ENCODE measurements at places on chromosomes 1 and 21.
A peak's percentile ranks its signal among the peaks of the same experiment; 100 is the strongest.

GRCh38 chr21:40021558-40022351 is 154.5 kb downstream of the PCP4 start:
- no peak for DNase-seq

GRCh38 chr1:46532498-46533178 is 18.8 kb downstream of the KNCN start:
- peak; percentile 51 for DNase-seq

DNA sequence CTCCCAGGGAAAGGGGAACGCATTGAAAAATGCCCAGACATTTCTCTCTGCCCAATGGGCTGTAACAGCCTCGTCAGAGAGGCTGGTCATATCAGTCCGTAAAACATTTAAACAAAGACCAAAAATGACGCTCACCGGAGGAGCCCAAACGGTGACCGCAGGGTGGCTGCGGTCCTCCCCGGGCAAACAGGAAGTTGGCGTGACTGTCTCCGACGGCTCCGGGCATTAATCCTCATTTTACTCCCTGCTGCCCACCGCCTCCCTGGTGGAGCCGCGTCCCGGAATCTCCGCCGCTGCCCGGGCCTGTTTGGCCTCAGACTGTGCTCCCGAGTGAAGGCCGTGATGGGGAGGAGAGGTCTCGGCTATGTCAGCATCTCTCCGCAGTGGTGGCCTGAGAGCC is 9.9 kb downstream of the PRDM16 start:
- no peak for DNase-seq

GRCh38 chr1:158087320-158087927 is 93.3 kb upstream of the CD1D start:
- DNase-seq, result peak; percentile 69

DNA sequence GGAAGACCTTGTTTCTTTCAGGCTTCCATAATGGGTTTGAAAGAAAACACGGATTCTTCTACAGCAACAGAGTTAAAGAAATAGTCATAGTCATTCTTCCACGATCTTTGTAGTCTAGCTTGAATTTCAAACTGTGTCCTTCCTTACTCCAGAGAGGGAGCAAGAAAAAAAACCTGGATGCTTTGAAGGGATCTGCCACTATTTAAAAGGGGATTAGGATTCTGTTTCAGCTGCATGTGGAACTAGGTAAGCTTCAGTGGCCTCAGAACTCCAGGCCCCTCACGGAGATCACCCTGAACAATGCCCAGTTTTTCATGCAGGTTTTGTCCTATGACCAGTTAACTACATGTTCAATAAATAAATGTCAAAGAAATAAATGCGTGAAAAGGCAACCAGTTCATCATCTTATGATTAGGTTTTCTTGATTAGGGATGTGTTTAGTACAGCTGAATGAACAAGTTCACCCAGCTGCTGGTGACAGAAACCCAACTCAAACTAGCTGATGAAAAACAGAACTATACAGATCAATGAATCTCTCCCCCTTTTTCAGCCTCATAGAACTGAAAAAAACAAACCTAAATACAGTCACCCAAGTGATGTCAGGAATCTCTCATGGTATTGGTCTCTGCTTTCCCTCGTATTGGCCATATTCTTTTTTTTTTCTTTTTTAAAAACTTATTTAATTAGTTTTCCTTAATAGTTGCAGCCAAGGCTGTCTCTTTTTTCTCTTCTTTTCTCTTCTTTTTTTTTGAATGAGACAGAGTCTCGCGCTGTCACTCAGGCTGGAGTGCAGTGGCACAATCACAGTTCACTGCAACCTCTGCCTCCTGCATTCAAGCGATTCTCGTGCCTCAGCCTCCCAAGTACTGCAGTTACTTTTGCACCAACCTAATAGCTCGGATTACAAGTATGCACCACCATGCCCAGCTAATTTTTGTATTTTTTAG is 14.6 kb upstream of the MPZL1 start:
- DNase-seq, result peak; percentile 61

DNA sequence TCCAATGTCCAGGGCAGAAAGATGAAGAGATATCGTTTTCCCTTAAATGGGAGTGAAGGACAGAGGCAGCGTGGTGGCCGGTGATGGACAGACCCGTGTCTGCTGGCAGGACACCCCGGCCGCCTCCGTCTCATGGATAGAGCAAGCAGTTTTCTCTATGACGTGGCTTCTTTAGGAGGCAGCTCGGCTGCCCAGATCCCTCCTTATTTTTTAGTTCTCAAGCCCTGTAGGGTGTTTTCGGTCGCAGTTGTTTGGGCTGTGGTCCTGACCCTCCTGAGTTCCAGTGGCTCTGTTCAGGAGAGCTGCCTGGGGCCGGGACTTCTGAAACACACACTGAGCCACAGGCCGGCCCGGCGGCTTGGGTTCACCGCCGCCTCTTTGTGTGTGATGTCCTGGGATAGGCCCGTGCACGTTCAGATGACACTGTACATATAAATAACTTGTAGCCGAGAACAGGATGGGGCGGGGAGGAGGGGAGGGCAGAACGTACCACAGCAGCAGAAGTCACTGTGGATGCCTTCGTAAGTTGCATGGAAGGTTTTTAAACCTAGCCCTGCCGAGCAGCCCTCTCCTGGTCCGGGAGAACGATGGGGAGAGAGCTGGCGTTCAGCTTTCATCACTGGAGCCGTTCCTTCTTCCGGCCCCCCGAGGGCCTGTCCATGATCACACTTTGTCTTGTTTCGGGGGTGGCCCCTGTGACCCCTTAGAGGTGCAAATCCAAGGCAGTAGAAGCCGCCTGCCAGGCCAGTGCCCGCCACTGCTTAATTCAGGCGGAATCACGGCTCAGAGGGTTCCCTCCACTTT is 65.2 kb downstream of the SIK1 start:
- peak; percentile 95 for DNase-seq

DNA sequence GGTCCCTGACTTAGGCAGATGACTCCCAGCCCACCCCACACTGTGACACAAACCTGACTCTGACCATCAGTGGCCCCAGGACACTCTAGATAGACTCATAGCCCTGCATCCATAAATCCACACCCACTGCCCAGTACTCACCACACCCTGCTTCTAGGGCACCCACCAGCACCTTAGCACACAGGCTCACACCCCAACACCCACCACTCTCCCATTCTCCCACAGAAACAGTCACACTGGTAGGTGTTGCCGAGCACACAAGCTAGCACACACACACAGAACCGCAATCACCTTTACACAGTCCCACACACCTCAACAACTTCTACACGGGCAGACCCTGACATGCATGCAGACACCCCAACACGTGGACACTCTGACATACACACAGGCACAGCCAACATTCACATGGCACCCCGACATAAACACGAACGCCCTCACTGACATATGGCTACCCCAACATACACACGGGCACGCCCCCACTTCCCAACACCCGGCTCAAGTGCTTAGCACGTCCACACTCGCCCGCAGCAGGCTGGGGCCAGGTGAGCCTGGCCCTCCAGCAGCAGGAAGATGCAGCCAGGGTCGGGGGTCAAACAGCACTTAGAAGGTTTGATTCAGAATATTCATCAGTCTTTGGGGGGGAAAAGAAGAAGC is 105.5 kb upstream of the TARDBP start:
- DNase-seq, result no peak

DNA sequence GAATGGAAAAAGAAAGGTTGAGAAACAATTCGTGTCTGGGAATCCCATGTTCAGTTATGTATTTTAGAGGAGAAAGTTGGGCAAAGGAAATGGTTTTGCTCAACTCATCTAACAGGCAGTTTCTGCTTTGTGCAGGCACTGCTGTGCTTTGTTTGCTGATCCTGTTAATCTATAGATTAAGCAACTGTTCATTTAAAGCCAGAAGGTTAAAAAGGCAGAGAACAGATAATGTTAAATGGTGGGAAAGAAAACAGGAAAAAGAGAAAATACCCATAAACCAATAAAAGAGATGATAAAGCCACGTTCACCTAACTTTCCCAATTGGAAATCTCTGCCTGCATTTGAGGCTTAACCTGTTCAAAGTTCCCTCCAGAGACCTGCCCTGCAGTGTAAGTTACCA is 70.0 kb downstream of the APP start:
- DNase-seq, result no peak

DNA sequence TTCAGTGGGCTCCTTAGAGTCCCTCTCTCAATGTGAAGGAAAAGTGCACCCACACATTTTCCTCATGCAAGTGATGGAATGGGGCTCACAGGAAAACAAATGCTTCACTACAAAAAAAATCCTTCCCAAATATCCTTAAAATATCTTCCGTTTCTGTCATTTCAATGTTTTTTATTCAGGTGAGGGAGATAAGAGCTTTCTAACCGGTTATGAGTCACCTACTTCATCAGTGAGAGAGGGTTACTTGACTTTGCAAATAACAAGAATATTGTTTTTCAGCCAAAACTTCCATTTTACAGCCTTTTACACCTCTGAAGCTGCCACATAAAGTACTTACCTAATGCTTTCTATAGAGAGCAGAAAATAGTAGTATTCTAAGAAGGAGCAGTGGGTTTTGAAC is 98.3 kb upstream of the CD55 start:
- no peak for DNase-seq

- no peak for DNase-seq
These were observed 133.2 kb downstream of the KCNJ6 start for GRCh38 chr21:37783016-37783415.

DNA sequence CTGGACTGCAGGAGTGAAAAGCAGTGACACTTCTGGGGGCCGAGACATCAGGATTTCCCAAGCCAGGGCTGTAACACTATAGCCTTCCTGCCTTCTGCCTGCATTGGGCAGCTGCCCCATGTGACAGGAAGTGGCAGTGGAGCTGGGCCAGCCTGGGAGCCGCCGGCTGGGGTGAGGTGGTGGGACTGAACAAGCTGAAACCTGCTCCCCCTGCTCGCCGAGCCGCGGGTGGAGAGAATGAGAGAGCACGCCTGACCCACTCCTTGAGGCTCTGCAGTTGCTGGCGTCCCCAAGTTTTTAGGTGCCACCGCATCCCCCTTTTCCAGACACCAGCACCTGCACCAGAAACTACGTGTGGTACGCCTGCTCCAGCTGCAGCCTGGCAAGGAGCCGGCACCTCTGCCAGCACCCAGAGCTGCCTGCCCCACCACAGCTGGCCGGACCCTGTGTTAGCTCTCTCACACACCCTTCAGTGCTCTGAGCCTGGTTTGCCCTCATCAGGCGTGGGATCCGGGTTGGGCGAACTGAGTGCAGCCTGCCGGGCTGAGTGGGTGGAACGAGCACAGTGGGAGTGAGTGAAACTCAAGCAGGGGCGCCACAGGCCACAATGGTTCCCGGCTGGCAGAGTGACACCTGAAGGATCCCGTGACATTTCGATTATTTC is 119.4 kb downstream of the AKT3 start:
- DNase-seq, result no peak

GRCh38 chr1:27633298-27633610 is 1.7 kb downstream of the FGR start:
- no peak for DNase-seq

- no peak for DNase-seq
These were observed 28.0 kb downstream of the RASAL2 start for GRCh38 chr1:178121883-178122282.

GRCh38 chr1:35691080-35691479 is 27.6 kb downstream of the C1orf216 start:
- no peak for DNase-seq

DNA sequence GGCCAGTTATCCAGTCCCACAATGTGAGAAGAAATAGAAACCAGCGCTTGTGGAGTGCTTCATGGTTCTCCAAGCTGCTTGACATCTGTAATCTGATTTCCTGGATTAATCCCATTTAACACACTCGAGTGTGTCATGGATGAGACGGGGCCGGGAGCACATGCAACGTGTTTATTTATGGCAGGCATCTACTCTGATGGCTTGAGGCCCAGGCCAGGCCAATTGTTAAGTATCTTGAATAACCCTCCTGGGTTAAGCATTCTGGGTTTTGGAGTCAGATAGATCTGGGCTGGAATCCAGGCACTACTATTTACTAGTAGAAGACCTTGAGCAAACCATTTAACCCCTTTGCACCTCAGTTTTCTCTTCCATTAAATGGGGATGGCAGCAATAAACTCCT is 37.5 kb upstream of the LAPTM5 start:
- no peak for DNase-seq

DNA sequence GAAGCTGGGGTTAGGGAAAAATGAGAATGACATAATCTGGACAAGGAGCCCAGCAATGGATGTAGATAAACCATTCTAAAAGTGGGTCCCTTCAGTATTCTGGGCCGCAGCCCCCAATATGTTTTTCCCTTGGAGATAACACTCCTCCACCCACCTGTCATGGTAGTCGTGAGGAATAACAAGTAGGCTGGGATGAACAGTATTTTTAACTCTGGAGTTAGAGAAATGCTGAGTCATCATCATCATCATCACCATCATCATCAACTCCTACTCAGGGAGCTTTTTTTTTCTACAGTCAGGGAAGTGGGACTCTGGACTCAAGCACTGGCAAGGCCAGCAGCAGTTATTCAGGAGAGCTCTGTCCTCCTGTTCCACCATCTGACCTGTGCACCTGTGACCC is 12.8 kb downstream of the CADM3 start:
- DNase-seq, result no peak

- no peak for DNase-seq
These were observed 2.4 kb downstream of the LIX1L start for GRCh38 chr1:145955436-145955835.

DNA sequence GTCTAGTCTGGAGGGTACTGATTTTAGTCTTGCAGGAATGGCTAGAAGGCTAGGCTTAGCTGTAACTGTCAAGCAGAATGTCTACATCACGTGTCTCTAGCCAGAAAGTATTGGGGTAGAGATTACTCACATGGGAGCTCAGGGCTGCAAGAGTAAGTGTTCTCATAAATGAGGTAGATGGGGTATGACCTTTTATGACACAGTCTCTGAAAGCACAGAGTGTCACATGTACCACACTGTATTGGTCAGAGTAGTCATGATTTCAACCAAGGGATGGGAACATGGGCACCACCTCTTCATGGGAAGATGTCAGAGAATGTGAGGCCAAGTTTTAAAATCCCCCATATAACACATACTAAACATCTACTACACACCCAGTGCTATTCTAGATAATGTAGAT is 2.9 kb downstream of the FYB2 start:
- DNase-seq, result no peak

- peak; percentile 79 for DNase-seq
These were observed 31.0 kb downstream of the IL12RB2 start for GRCh38 chr1:67338642-67339041.
